H1 (cell line): ENCODE measurements at places on chromosomes 16 and 17. TPM values are rescaled to one million over a fixed set of nuclear protein-coding genes. Genes with fewer than 3 reads are reported as not detected.

The CBLN1 gene
- total RNA-seq = 6.3 and 7.1 TPM in 2 replicates

The PLA2G10 gene
- 0.54 and 0.60 TPM in 2 replicates for total RNA-seq

- H3K36me3 ChIP-seq = no peaks in the 10 kb centered on the region
- DNase-seq = no peak
- H3K27me3 ChIP-seq = no peaks in the 10 kb centered on the region
Observed at GRCh38 chr16:24876231-24876630, 30.5 kb downstream of the SLC5A11 start.

The RDM1 gene
- total RNA-seq = 4.8 and 7.3 TPM in 2 replicates

DNA sequence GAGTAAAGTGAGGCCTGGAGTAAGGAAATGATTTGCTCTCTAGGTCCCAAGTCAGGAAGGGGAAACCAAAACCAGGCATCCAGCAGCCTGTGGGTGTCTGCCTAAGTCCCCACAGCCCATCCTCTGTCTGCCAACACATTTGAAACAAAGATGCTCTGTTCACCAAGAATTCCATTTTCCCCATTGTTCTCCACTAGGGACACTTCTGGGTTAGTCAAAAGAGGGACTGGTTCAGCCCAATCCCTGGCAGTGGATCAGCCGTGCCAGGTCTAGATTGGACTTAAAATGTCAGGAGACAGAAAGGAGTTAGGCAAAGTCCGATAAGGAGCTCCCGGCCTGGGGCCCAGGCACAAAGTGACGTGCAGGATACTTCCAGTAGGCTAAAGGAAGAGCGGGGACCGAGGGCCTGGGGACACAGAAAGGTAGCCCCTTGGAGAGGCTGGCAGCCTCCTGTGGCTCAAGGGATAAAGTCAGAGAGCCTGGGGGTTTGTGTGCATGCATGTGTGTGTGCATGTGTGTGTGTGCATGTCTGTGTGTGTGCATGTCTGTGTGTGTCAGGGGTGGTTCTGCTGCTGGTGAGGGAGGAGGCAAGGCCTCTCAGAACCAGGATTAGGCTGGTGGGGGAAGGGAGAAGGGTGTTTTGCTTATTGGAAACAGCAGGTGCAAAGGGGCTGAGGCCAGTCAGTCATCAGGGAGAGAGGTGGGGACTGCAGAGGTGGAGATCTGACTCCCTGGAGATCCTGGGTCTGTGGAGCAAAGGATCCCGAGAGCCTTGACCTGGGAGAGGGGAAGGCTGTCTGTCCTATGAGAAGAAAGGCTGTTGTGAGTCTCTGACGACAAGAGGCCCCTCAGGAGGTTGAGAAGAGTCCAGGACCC is 41.7 kb upstream of the IL34 start:
- H3K27me3 ChIP-seq = no peaks in the 10 kb centered on the region
- no peak for DNase-seq
- H3K36me3 ChIP-seq = no peaks in the 10 kb centered on the region
- no peaks in the 10 kb centered on the region for H3K4me1 ChIP-seq

GRCh38 chr16:67278773-67279295 is 498 bp upstream of the PLEKHG4 start:
- no peaks in the 10 kb centered on the region for H3K4me1 ChIP-seq
- peak overlapping the region; percentile 70 for H3K4me3 ChIP-seq

DNA sequence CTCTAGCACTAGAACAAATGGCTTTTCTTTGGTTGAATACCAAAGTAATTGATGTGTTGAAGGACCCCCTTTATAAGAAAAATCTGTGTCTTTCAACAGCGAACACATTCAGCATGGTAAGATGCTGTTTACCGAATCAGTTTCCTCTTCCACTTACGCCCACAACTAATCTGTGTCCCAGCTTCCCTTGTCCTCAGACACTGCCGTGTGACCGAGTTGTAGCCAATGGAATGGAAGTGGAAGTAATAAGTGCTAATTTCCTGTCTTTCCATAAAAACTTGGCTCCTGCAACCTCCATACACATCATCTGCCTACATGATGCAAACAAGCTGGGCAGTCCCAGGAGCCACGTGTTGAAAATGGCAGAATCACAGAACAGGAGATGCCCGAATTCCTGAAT is 10.4 kb downstream of the CDIPT start:
- no peak overlapping the region for H3K4me3 ChIP-seq
- no peaks in the 10 kb centered on the region for H3K27me3 ChIP-seq
- DNase-seq = no peak
- H3K4me1 ChIP-seq = no peaks in the 10 kb centered on the region
- H3K36me3 ChIP-seq = no peaks in the 10 kb centered on the region

- H3K27ac ChIP-seq = peak overlapping the region; percentile 64
- peaks cover 5% of the 10 kb centered on the region for H3K4me1 ChIP-seq
- H3K36me3 ChIP-seq = peaks cover 37% of the 10 kb centered on the region
- peak overlapping the region; percentile 82 for H3K4me3 ChIP-seq
Observed at GRCh38 chr17:44197980-44198720, 1.5 kb downstream of the ATXN7L3 start.

GRCh38 chr16:49012961-49013726 is 268.5 kb downstream of the CBLN1 start:
- peak; percentile 37 for DNase-seq
- no peak overlapping the region for H3K27ac ChIP-seq
- H3K4me3 ChIP-seq = no peak overlapping the region
- H3K36me3 ChIP-seq = no peaks in the 10 kb centered on the region
- peaks cover 2% of the 10 kb centered on the region; the same call in 1 of the 2 replicates for H3K27me3 ChIP-seq
- peaks cover 2% of the 10 kb centered on the region; the same call in 1 of the 2 replicates for H3K4me1 ChIP-seq

DNA sequence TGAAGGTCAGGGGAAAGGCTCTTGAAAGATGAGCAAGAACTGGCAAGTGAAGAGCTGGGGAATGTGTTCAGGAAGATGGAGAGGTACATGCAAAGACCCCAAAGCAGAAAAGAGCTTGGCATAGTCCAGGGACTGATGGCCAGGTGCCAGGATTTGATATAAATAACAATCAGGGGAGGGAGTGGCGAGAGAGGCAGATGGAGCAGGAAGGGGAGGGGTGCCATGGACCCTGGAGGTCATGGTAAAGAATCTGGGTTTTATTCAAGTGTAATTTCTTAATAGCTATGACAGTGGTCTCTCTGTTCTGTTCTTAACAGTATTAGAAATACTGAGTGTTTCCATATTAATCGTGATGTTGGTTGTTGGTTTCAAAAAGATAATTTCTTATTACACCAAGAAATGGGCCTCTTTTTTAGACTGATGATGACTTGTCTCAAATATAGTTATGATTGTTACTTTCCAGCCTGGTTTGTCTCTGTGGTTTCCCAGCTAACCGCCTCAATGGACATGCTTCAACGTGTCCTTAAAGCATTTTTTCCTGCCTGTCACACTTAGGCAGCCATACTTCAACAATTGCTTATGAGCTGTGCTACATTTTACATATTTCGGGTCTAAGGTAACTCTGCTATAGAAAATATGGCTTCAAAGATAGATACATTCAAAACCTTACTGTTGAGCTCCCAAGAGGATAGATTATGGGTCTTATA is 49.4 kb downstream of the MYH10 start:
- no peak overlapping the region for H3K27ac ChIP-seq
- H3K4me3 ChIP-seq = no peak overlapping the region
- DNase-seq = no peak
- peaks cover 2% of the 10 kb centered on the region for H3K4me1 ChIP-seq

DNA sequence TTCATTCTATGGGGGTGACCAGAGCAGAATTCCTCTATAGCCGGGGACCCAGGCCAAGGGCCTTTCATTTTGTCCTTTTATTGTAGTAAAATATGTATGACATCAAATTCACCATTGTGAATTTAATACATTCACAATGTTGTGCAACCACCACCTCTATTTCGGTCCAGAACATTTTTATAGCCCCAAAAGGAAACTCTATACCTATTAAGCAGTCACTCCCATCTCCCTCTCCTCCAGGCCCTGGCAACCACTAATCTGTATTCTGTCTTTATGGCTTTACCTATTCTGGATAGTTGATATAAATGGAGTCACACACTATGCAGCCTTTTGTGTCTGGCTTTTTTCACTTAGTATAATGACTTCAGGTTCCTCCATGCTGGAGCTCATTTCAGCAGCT is 9.7 kb upstream of the TNS4 start:
- no peaks in the 10 kb centered on the region for H3K36me3 ChIP-seq
- no peaks in the 10 kb centered on the region for H3K27me3 ChIP-seq
- DNase-seq = no peak

The LITAFD gene
- not detected in 2 replicates for total RNA-seq

DNA sequence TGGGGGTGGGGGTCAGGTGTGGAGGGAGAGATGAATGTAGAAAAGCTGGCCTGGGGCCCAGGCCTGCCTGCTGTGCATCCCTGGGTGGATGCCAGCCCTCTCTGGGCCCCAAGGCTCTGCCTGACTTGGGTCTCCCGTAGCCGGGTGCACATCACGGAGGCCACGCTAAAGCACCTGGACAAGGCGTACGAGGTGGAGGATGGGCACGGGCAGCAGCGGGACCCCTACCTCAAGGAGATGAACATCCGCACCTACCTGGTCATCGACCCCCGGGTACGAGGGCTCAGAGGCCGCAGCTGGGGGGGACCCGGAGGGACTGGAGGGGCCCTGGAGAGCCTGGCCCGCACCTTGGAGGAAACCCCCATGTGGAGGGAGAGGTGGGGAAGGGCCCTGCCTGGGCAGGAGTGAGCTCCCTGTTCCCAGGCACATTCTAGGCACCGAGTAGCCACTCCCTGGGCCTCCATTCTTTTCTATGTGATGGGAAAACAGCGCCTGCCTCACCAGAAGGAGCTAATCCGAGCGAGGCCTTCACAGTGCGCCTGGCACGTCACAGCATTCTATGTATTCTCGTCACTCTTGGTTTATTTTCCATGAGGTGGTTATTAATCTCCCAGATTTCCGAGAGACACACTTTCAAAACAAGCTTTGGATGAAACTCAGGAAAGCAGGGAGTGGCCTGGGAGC is 34.7 kb downstream of the ADCY7 start:
- H3K4me1 ChIP-seq = no peaks in the 10 kb centered on the region
- H3K27ac ChIP-seq = no peak overlapping the region; the same call in 1 of the 2 replicates
- H3K4me3 ChIP-seq = no peak overlapping the region

- no peak for DNase-seq
- H3K27ac ChIP-seq = no peak overlapping the region
- no peaks in the 10 kb centered on the region for H3K27me3 ChIP-seq
- no peaks in the 10 kb centered on the region for H3K4me1 ChIP-seq
- H3K4me3 ChIP-seq = no peak overlapping the region
Observed at GRCh38 chr16:27463741-27464591, 62.0 kb downstream of the IL21R start.

DNA sequence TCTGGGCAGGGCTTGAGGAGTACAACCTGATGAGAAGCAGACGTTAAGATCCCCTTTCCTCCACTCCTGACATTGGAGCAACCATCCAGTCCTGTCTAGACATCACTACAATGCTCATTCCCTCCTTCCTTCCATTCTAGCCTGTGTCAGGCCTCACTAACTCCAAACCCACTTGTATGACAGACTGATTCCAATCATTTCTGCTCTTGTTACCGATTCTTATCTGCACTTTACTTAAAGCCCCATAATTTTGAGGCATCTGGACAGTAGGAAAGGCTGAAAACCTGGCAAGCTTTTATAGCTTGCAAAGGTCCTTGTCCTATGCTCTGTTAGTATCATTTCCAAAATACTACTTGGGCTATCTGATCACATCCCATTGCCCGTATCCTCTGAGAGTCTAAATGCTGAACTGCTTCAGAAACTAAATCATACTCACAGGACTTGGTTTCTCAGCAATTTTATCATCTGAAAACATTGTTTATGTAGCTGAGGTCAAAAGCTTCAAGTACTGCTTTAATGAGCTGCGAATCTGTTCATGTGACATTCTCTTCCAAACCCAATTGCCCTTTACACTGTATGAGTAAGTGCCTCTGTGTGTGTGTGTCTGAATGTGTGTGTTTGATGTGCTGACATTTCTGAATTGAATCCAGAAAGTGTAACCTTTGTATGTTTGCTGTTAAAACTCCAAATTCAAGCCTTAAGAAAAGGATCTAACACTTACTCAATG is 57.2 kb upstream of the CACNG3 start:
- DNase-seq = no peak
- H3K4me3 ChIP-seq = no peak overlapping the region
- no peak overlapping the region for H3K27ac ChIP-seq
- no peaks in the 10 kb centered on the region for H3K36me3 ChIP-seq
- no peaks in the 10 kb centered on the region for H3K4me1 ChIP-seq

DNA sequence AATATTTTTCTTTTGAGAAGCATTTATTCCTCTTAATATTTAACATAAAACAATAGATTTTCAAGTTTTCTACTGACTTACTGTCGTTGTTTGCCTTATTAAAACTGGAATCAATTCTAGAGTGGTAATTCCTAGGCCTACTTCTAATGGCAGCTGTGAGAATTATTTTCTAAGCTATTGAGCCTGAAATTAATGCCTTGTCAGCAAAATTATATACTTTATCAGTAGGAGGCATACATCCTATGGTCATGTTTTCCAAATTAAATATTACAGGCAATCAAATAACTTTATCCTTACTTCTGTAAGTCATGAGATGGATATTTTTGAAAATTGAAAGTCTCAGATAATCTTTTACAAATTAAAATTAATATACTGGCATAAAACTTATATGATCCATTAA is 239.1 kb upstream of the CNTNAP4 start:
- no peaks in the 10 kb centered on the region for H3K27me3 ChIP-seq
- H3K27ac ChIP-seq = no peak overlapping the region

- H3K36me3 ChIP-seq = no peaks in the 10 kb centered on the region
- H3K27ac ChIP-seq = no peak overlapping the region
- no peaks in the 10 kb centered on the region for H3K4me1 ChIP-seq
- H3K4me3 ChIP-seq = no peak overlapping the region
- DNase-seq = no peak
Observed at GRCh38 chr17:79047291-79047920, 23.4 kb downstream of the C1QTNF1 start.

GRCh38 chr16:88430524-88431446 is 22.3 kb upstream of the ZFPM1 start:
- peaks cover 24% of the 10 kb centered on the region for H3K27me3 ChIP-seq
- H3K27ac ChIP-seq = no peak overlapping the region
- H3K36me3 ChIP-seq = no peaks in the 10 kb centered on the region
- DNase-seq = no peak

- H3K36me3 ChIP-seq = no peaks in the 10 kb centered on the region
- H3K4me3 ChIP-seq = no peak overlapping the region
- H3K4me1 ChIP-seq = no peaks in the 10 kb centered on the region
Observed at GRCh38 chr16:31780342-31780741, 93.3 kb upstream of the ZNF267 start.

DNA sequence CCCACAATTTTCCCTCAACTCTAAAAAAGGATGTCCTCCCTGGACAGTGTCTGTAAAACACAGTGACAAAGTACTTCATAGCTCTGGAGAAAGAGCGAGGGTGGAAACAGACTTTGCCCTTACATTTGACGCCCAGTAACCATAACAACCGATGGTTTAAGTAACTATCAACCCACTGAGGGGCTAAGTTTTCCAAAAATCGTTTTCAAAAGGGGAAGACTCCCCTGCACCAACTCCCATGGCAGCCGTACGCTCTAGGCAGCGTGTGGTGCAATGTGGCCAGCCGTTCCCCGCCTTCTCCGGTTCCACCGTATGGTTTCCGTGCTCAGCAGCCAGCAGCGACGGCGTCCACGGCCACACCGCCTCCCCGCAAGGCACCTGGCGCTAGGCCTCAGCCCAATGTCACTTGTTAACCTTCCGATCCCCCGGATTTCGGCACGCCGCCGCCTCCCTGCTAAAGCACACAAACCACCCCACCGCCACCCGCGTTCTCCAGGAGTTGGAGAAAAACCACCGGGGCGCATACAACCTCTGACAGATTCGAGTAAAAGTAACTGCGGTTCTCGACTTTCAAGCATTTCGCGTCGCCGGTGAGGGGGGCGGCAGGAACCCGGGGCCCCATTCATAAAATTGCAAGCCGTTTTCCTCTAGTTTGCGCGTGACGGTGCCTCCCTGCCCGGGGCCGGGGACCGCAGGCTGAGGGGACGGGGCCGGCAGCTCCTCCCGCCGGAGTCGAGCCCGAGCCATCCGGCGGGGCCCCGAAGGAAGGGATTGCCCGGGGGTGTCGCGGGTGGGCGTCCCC is 661 bp downstream of the TEX2 start:
- H3K27ac ChIP-seq = no peak overlapping the region
- peaks cover 9% of the 10 kb centered on the region; the same call in 1 of the 2 replicates for H3K27me3 ChIP-seq
- peak overlapping the region; percentile 97 for H3K4me3 ChIP-seq
- H3K4me1 ChIP-seq = peaks cover 4% of the 10 kb centered on the region
